ENCODE measurements at places on chromosomes 2 and 18.

- no peak for DNase-seq
These were observed 7.5 kb downstream of the RIOK3 start for GRCh38 chr18:23460285-23461273.

GRCh38 chr2:200592406-200593075 lies 6.7 kb downstream of the AOX1 start:
- DNase-seq: no peak

DNA sequence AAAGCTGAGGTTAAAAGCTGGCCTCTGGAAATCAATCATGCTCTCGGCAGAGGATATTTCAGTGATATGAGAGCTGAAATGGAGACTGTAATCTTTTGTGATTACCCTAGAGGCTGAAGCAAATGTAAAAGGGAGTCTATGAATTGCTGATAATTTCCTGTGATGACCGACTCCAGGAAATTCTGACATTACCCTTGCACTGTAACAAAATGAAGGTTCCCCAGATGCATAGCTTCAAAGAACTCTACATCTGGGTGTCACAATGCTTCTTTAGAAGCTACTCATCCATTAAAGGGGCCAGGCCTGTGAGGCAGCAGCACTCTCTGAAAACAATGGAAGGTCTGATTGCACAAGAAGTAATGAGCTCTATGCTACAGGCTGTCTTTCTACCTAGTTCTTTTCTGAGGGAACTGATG lies 268.2 kb upstream of the SESTD1 start:
- no peak for DNase-seq

- no peak for DNase-seq
These were observed 13.9 kb downstream of the UBE2F start for GRCh38 chr2:237980751-237981150.

DNA sequence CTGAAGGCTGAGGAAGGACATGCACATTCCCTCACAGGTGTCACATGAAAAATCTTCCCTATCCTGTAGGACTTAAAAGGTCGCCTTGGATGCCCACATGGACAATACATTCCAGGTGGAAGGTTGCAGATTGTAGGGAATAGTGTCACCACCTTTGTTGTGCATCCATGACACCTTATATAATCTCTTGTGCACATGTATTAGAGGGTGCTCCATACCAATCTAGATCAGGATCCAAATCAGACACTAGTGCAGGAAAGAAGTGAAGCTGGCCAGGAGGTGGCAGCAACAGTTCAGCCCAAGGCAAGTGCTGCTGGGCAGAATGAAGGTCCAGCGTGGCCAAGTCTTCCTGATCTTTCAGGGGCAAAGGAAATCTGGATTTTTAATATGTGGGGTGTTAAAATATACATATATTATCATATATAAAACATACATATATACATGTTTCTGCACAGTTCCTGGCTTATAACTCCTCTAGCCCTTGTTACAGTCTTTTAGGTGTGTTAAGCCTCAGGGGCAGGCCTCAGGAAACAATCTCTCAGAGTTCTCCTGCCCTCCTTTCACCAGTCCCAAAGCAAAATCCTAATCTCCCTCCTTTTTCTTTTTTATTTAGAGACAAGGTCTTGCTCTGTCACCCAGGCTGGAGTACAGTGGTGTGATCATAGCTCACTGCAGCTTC lies 16.6 kb downstream of the NIF3L1 start:
- peak; percentile 56 for DNase-seq

GRCh38 chr18:35770376-35771014 lies 189.0 kb downstream of the GALNT1 start:
- DNase-seq: no peak

All from stimulated activated CD4-positive, alpha-beta T cell treated with anti-CD3 and anti-CD28 coated beads, Interleukin-4, amount 100 ng/mL, for 1 hour (primary cell).